Cardiac atrium fibroblast (primary cell): ENCODE measurements at places on chromosomes 16 and 17. TPM values are rescaled to one million over a fixed set of nuclear protein-coding genes. Genes with fewer than 3 reads are reported as not detected.

The NEURL4 gene
- 10.8 and 15.7 TPM in 2 replicates for total RNA-seq

The CCL7 gene
- 1.1 and 3.4 TPM in 2 replicates for total RNA-seq

The GRIN2A gene
- not detected in 2 replicates for total RNA-seq

The TMC7 gene
- 1.1 TPM in 1 of 2 replicates, not detected in the other for total RNA-seq

The TSC2 gene
- total RNA-seq: 47.3 and 66.4 TPM in 2 replicates

The SLC35G6 gene
- not detected in 2 replicates for total RNA-seq

The ZNF19 gene
- 0.16 and 1.6 TPM in 2 replicates for total RNA-seq

The C16orf92 gene
- not detected in 2 replicates for total RNA-seq

The ZNF174 gene
- total RNA-seq: 10.3 and 15.7 TPM in 2 replicates

The KCNAB3 gene
- total RNA-seq: 0.18 TPM in 1 of 2 replicates, not detected in the other

The CA5A gene
- not detected in 2 replicates for total RNA-seq

The YBX2 gene
- not detected in 2 replicates for total RNA-seq

The ALOX12B gene
- total RNA-seq: not detected in 2 replicates

The CLEC18C gene
- total RNA-seq: not detected in 2 replicates

The GRAP gene
- total RNA-seq: 0.72 and 2.9 TPM in 2 replicates

The RABEP1 gene
- 21.3 and 24.5 TPM in 2 replicates for total RNA-seq

The NTN3 gene
- total RNA-seq: not detected in 2 replicates

The OR3A2 gene
- not detected in 2 replicates for total RNA-seq
